RWPE2 (cell line): ENCODE measurements at places on chromosomes 3 and 15.

DNA sequence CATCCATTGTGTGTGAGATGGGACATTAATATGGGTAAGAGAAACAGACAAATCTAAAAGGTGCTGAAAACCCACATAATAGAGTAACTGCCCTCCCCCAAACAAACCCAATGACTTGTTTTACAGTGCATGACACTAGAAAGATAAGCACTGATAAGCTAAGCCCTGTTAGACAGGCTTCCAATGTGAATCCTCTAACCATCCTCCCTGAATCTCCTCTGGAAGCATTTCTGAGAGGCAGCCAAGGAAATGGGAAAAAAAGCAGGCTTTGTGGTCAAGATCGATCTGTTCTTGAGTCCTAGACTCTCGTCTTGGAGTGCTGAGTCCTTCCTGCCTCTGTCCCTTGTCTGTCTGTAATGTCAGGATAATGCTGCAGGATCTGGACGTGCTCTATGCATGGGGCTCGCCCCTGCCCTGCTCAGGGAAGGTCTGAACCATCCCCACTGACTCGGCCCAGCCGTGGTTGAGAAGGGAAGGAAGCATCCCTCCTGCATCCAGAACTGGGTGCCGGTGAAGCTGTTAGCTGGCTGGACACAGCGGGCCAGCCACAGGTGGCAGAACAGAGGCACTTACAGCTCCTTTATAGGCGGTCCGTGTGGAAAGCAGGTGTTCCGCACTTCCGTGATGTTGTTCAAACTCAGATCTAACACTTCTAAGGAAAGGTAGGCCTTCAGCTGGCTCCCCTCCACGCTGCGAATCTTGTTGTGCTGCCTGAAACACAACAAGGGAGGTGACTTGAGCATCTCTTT lies 84.1 kb downstream of the LRIG1 start:
- no peaks in the 10 kb centered on the region for H3K27me3 ChIP-seq
- H3K4me3 ChIP-seq = no peak overlapping the region
- no peak overlapping the region for H3K27ac ChIP-seq
- H3K36me3 ChIP-seq = no peaks in the 10 kb centered on the region
- H3K4me1 ChIP-seq = no peaks in the 10 kb centered on the region

- no peak overlapping the region for H3K27ac ChIP-seq
- peaks cover 9% of the 10 kb centered on the region for H3K4me1 ChIP-seq
- no peaks in the 10 kb centered on the region for H3K27me3 ChIP-seq
- no peak overlapping the region for H3K4me3 ChIP-seq
These were observed 76.7 kb upstream of the P3H2 start for GRCh38 chr3:190197346-190197763.

- H3K27ac ChIP-seq = no peak overlapping the region
- H3K27me3 ChIP-seq = no peaks in the 10 kb centered on the region
- DNase-seq = no peak
- peaks cover 13% of the 10 kb centered on the region for H3K4me1 ChIP-seq
These were observed 164.6 kb upstream of the BCL6 start for GRCh38 chr3:187909866-187910265.

- no peak overlapping the region for H3K27ac ChIP-seq
- no peak for DNase-seq
- H3K4me3 ChIP-seq = no peak overlapping the region
- no peaks in the 10 kb centered on the region for H3K36me3 ChIP-seq
- H3K27me3 ChIP-seq = no peaks in the 10 kb centered on the region
These were observed 211.8 kb downstream of the CHST2 start for GRCh38 chr3:143331350-143331749.

GRCh38 chr3:158379517-158379916 lies 191.5 kb upstream of the MLF1 start:
- no peak overlapping the region for H3K27ac ChIP-seq
- no peaks in the 10 kb centered on the region for H3K27me3 ChIP-seq
- no peak overlapping the region for H3K4me3 ChIP-seq
- no peaks in the 10 kb centered on the region for H3K4me1 ChIP-seq
- H3K36me3 ChIP-seq = no peaks in the 10 kb centered on the region

GRCh38 chr3:64594134-64594533 lies 93.7 kb downstream of the ADAMTS9 start:
- H3K27ac ChIP-seq = no peak overlapping the region
- DNase-seq = no peak
- H3K27me3 ChIP-seq = peaks cover under 1% of the 10 kb centered on the region

GRCh38 chr3:139629033-139629432 lies 48.7 kb downstream of the NMNAT3 start:
- H3K27ac ChIP-seq = no peak overlapping the region
- H3K27me3 ChIP-seq = no peaks in the 10 kb centered on the region
- no peaks in the 10 kb centered on the region for H3K4me1 ChIP-seq
- H3K4me3 ChIP-seq = no peak overlapping the region
- DNase-seq = no peak

DNA sequence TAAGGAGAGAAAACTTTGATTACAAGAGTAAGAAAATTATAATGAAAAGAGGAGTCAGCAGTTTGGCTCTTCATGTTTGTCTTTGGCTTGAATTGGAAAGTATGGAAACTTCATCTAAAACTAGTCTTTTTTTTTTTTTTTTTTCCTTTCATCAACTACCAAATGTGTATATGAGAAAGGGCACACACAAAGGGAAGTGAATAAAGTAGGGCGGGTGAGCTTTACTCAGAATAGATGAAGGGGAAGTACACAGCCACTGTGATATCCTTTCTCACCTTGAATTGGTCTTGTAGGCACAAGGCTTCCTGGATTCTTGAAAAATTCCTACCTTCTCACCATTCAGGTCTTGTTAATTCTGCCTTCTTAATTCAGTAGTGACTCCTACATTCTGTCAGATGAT lies 652.3 kb upstream of the KCNMB2 start:
- no peaks in the 10 kb centered on the region for H3K4me1 ChIP-seq
- no peaks in the 10 kb centered on the region for H3K27me3 ChIP-seq
- H3K4me3 ChIP-seq = no peak overlapping the region

GRCh38 chr15:79430901-79431635 lies 1.1 kb upstream of the MINAR1 start:
- H3K27me3 ChIP-seq = peaks cover 87% of the 10 kb centered on the region
- H3K4me1 ChIP-seq = no peaks in the 10 kb centered on the region
- H3K27ac ChIP-seq = no peak overlapping the region
- H3K36me3 ChIP-seq = no peaks in the 10 kb centered on the region
- DNase-seq = no peak

- H3K4me3 ChIP-seq = no peak overlapping the region
- H3K36me3 ChIP-seq = no peaks in the 10 kb centered on the region
- no peak for DNase-seq
- no peaks in the 10 kb centered on the region for H3K27me3 ChIP-seq
- H3K4me1 ChIP-seq = no peaks in the 10 kb centered on the region
These were observed 297.9 kb downstream of the EDEM1 start for GRCh38 chr3:5485427-5485826.

DNA sequence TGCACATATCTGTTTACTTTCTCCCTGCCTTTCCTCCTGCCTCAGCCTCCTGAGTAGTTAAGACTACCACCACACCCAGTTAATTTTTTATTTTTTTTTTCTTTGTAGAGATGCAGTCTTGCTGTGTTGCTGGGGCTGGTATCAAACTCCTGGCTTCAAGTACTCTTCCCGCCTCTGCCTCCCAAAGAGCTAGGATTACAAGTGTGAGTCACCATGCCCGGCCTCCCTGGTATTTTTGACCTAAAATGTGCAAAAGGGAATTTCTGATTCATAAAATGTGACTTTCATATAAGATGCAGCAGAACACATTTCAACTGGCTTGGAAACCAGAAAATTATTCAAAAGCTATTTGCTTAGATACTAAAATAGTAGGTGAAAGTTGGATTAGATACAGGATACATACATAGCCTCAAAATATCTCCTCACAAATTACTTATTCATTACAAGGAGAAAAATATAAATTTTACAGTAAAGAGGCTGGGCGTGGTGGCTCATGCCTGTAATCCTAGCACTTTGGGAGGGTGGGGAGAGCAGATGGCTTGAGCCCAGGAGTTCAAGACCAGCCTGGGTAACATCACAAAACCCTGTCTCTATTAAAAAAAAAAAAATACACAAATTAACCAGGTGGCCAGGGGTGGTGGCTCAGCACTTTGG lies 32.0 kb downstream of the MAP4 start:
- H3K4me3 ChIP-seq = no peak overlapping the region
- peaks cover 13% of the 10 kb centered on the region for H3K4me1 ChIP-seq
- H3K36me3 ChIP-seq = peaks cover 43% of the 10 kb centered on the region
- no peak for DNase-seq
- H3K27ac ChIP-seq = peak overlapping the region; percentile 41

DNA sequence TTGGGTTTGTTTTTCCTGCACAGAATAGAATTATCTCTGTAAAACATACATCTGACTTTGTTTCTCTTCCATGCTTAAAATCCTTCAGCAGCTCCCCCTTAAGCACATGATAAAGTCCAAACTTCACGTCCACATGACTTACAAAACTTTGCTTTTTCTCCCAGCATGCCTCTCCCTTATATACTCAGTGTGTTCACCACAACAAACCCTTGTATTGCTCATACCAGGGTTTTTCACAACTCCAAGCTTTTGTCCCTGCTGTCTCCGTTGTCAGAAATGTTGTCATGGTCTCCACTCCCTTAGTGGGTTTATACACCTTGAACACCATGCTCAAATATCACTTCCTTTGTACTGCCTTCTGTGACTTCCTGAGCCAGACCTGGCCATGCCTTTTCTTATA lies 91.1 kb upstream of the MITF start:
- H3K4me3 ChIP-seq = no peak overlapping the region
- H3K36me3 ChIP-seq = no peaks in the 10 kb centered on the region
- H3K4me1 ChIP-seq = peaks cover 19% of the 10 kb centered on the region

DNA sequence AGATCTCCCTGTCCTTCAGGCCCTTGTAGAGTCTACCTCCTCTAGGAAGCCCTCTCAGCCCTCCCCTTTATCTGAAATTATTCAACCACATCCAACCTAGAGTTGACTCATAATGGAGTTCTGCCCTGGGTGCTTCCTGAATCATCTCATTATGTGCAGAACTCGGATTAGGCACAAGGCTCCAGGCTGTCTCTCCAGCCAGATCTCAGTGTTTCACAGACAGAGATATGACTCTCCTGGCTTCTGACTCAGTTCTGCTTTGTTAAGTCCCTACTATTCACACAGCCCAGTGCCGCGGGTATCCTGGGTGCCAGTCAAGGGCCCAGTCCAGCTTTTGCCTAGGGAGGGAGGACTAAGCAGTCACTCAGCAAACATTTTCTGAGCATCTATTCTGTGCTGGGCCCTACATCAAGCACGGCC lies 9.3 kb downstream of the STRA6 start:
- no peaks in the 10 kb centered on the region for H3K27me3 ChIP-seq
- H3K27ac ChIP-seq = peak overlapping the region; percentile 49
- H3K4me3 ChIP-seq = no peak overlapping the region
- DNase-seq = peak; percentile 83
- no peaks in the 10 kb centered on the region for H3K36me3 ChIP-seq
- peaks cover 18% of the 10 kb centered on the region for H3K4me1 ChIP-seq

- no peak overlapping the region for H3K4me3 ChIP-seq
- no peaks in the 10 kb centered on the region for H3K27me3 ChIP-seq
- H3K27ac ChIP-seq = peak overlapping the region; percentile 32
- DNase-seq = no peak
These were observed 55.7 kb upstream of the CP start for GRCh38 chr3:149277331-149277813.

- no peaks in the 10 kb centered on the region for H3K27me3 ChIP-seq
- H3K4me1 ChIP-seq = peaks cover 16% of the 10 kb centered on the region
- no peak for DNase-seq
- H3K4me3 ChIP-seq = no peak overlapping the region
These were observed 93.0 kb upstream of the LPP start for GRCh38 chr3:188060840-188061544.

DNA sequence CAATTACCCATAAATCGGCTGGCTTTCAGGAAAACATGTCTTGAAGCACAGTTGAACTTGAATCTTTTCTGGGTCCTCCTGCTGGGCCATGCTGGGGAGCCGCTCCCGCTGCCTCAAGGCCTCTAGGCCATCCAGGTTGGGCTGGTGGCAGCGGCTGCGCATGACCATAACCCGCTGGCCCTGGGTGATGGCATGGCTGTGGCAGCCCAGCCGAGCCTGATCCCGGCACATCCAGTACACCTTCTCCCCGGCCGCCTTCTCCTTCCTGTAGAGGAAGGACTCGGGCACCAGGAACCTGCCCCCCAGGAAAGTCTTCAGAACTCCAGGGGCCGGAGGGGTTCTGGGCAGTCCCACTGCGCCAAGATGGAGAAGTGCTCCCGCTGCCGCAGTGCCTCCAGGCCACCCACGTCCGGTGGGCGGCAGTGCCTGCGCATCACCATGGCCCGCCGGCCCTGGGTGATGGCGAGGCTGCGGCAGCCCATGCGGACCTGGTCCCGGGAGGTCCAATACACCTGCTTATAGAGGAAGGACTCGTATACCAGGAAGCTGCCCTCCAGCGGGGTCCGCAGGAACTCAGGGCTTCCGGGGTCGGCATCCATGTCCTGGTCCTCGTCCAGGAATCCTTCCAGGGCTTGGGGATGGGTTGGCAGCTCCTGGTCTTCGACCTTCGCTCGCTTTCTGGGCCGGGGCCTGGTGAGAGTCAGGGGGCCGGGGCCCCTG lies 84.3 kb upstream of the FXR1 start:
- no peaks in the 10 kb centered on the region for H3K36me3 ChIP-seq
- DNase-seq = no peak
- no peaks in the 10 kb centered on the region for H3K4me1 ChIP-seq
- H3K4me3 ChIP-seq = no peak overlapping the region
- H3K27ac ChIP-seq = no peak overlapping the region

DNA sequence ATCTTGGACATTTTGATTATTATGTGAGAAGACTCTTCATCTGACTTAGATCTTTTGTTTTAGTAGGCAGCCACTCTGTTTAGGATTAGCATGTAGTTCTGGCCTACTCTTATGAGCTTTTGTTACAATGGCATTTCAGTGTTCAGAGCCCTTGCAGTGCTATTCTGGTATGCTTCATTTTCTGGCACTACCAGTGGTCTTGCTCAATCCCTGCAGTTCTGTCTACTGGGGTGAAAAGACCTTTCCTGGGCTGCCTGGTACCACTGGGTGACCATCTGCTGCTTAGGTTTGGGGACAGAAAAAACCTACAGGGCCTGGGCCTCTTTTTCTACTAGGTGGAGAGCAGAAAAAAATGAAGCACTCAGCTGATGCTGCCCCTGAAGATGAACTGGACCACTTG lies 42.5 kb downstream of the IL16 start:
- 0 out of 2 replicates have a peak, but pooled peaks cover 3% of the 10 kb centered on the region for H3K36me3 ChIP-seq
- H3K4me1 ChIP-seq = no peaks in the 10 kb centered on the region
- H3K4me3 ChIP-seq = no peak overlapping the region
- no peaks in the 10 kb centered on the region for H3K27me3 ChIP-seq

GRCh38 chr3:148265841-148266240 lies 431.9 kb upstream of the AGTR1 start:
- no peak for DNase-seq
- H3K27me3 ChIP-seq = no peaks in the 10 kb centered on the region
- H3K36me3 ChIP-seq = no peaks in the 10 kb centered on the region
